ENCODE measurements at places on chromosomes 11 and 22.

- DNase-seq, result no peak
Observed at GRCh38 chr22:40270748-40271373, 75.4 kb upstream of the ADSL start.

- DNase-seq, result no peak
Observed at GRCh38 chr22:43449205-43449830, 37.5 kb downstream of the MPPED1 start.

GRCh38 chr11:26964339-26964738 lies 29.6 kb upstream of the FIBIN start:
- DNase-seq, result no peak

- no peak for DNase-seq
Observed at GRCh38 chr11:125959931-125960330, 14.1 kb downstream of the VSIG10L2 start.

DNA sequence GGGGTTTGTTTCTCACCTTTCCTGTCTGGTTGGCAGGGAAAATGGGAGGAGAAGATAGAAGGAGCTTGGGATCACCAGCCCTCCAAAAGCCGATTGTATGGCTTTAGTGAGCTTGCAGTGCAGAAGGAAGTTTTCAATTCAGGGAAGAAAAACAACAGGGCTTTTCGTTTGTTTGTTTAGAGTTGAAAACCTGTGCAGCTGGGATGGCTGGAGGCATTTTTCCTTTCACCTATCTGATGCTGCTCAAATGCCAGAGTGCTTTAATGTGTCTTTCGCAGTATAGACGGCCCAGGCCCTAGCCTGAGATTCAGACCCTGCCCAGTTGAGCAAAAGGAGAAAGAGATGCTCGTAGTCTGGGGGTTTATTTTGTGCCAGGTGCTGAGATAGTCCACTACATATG lies 87.9 kb downstream of the INSC start:
- DNase-seq, result no peak

- no peak for DNase-seq
Observed at GRCh38 chr11:131749101-131749500, 378.7 kb downstream of the NTM start.

DNA sequence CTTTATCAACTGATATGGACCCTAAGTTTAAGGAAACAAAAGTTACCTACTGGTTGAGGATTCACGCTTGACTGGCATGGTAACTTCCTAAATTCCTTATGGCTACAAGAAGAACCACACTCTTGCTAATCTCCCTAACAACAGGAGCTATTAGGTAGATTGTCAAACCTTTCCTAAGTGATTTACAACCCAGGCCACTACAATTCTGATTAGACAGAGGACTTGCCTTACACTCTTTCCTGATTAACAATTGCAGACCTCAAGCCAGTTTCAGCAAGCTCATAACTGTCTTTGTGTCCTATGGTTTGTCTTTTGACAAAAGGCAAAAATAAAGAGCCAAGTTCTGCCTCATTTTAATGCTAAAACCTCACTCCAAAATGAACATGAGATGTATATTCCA lies 16.3 kb downstream of the OR52K2 start:
- no peak for DNase-seq

GRCh38 chr11:13942971-13943381 lies 19.5 kb upstream of the SPON1 start:
- no peak for DNase-seq

GRCh38 chr11:528166-528814 lies 7.1 kb downstream of the HRAS start:
- no peak for DNase-seq

DNA sequence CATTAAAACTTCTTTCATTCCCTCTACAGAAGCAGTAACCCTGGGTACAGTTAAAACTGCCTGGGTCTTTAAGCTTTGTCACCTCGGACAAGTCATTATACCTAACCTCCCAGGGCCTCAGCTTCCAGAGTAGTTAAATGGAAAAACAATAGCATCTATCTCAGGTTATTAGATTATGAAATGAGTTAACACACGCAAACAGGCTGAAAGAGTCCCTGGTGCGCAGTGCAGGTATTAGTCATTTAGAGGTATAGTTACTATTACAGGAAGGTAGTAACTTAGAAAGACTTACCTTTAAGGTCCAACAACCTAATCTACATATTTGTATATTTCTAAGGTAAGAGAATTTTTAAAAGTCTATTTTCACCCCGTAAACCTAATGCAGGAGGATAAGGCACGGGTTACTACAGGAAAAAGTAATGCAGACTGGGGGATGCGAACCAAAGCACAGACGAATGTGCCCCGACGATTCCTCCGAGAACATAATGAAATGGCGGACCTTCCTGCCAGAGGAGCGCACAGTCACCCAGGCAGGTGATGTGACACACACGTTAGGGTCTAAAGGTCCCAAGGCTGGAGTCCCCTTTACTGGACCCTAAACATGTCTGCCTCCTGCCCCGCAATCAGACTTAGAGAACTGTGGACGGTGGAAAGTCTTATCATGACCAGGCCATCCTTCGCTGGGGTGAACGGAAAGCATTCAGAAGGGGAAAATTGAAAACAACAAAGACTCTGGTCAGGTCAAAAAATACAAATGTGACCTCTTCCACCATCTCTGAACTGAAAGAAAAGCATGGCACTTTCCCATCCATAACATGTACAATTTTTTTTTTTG lies 1.3 kb downstream of the NAP1L4 start:
- DNase-seq, result no peak

DNA sequence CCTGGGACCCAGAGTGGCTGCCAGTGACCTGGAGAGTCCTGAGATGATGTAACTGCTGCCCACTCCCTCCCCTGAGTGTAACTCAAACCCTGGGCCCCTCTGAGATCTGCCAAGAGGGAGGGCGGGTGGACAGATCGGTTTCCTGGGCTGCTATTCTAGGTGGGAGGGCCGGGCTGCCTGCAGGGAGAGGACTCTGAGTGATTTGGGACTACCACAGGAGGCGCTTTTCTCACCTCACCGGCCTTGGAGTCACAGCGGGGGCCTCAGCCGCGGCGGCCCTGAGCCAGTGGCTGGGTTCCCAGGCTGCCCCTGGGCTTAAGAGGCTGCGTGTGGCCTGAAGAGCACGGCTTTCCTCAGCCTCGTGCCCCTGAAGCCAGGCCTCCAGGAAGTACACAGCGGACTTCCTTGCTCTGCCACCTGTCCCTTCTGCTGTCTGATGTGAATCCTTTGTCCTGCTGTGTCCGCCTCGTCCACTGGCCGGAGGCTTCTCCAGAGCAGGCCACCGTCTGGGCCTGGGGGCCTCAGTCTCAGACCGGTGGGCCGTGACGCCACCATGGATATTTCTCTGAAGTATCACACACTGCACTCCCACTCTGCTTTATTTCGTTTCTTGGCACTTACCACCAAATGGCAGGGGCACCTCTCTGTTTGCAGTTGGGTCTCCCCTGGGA lies 11.5 kb downstream of the RELT start:
- no peak for DNase-seq

GRCh38 chr11:69644962-69645675 lies 4.2 kb downstream of the CCND1 start:
- DNase-seq, result no peak

- DNase-seq, result peak; percentile 33
Observed at GRCh38 chr11:31397239-31397834, 27.7 kb downstream of the DNAJC24 start.

- no peak for DNase-seq
Observed at GRCh38 chr22:46902998-46903916, 140.8 kb downstream of the TBC1D22A start.

DNA sequence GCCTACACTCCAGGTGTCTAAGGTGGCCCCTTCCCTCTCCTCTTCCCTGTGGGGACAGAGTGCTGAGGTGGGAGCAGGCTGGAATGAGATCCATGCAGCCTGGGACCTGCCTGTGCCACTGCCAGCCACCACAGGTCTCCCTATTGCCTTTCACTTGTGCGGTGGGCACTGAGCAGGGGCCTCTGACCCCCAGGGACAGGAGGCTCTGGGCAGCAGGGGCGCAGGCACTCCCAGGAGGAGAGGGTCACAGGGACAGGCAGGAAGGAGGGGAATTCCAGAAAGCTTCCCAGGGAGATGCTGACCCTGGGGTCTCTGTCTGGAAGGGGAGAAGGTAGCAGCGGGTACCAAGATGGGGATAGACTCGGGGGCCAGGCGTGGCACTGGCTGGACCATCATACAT lies 228.5 kb upstream of the B3GAT1 start:
- no peak for DNase-seq

- no peak for DNase-seq
Observed at GRCh38 chr22:26614322-26614721, 3.5 kb downstream of the CRYBB1 start.

DNA sequence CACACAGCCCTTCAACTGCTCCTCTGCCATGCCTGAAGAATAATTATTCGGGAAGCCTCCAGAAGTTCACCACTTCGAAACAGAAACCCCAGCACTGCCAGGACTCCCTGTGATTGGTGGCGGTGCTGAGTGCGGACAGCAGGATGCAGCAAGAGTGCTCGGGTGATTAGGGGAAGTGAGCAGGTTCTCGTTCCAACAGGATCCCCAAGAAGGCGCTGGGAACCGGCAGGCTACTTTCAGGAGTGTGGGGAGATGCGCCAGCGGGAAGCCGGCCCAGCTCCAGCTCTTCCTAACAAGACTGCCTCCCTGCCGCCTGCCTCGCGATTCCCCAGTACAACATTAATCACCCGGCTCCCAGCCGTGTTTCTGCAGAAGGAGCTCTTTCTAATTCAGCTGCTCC lies 630.2 kb downstream of the BRD1 start:
- DNase-seq, result no peak

DNA sequence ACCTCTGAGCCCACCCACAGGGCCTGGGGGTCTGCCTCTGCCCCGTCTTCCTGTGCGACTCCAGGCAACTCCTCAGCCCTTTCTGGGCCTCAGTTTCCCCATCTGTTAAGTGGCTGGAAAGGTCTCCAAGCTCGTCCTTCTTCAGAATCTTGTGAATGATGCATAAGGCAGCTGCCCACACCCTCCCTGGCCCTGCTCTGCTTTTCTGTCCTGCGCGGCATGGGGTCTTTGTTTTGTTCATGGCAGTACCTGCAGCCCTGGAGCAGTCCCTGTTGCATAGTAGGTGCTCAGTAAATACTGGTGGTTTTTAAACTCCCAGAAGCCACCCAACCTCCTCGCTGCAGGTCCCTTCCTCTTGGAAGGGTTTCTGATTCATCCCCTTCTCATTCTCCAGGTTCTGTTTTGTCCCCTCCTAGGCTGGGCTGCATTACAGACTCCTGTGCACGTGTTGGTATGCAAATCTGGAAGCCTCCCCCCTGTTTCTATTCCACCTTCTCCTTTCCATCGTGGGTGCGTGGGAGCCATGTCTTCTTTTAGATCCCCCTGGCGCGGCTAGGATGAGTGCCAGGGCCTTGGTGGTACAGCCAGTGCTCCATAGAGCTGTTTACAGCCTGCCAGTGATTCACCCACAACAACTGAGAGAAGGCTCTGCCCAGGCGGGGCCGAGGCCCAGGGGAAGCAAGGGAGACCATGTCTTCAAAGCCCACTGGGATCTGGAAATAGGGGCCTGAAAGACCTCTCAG lies 19.3 kb upstream of the SYT7 start:
- DNase-seq, result no peak
